Stimulated activated CD8-positive, alpha-beta memory T cell treated with anti-CD3 and anti-CD28 coated beads, Interleukin-4, amount 100 ng/mL, for 1 hour (primary cell): ENCODE measurements at places on chromosomes 4 and X.

- DNase-seq: no peak
Measured at GRCh38 chrX:13803116-13803515, 13.8 kb downstream of the GPM6B start.

GRCh38 chr4:40550948-40551462 lies 78.7 kb downstream of the RBM47 start:
- DNase-seq: no peak

- peak; percentile 6 for DNase-seq
Measured at GRCh38 chr4:47686294-47686872, 151.5 kb downstream of the CORIN start.

- no peak for DNase-seq
Measured at GRCh38 chr4:143403553-143403820, 66.8 kb downstream of the GAB1 start.

DNA sequence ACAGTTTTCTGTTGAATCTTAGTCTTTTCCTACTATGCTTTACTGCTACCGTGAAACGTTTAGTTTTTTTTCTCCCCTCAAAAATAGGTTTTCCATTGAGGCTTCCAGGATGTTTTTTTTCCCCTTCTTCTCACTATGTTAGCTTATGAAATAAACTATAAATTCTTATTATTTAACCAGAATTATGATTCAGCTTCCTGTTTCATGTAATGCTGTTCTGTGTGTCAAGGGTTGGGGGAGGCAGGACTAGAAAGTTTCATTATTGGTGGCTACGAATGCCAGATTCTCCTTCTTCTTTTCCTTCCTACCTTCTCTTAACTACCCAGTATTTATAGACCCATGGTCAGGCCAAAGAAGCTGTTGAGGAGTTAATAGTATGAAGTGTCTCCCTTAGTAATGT lies 11.8 kb downstream of the CLCN5 start:
- DNase-seq: no peak

DNA sequence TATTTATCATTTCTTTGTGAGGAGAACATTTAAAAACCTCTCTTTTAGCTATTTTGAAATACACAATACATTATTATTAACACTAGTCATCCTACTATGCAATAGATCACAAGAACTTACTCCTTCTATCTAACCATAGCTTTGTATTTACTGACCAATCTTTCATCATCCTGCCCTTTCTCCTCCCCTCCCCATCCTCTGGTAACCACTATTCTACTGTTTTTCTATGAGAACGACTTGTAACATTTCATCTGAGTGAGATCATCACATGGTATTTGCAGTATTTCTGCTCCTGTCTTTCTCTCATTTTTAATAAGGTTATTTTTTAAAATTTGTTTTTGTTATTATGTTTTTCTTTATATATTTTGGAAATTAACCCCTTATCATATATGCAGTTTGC lies 331.8 kb downstream of the TEX13C start:
- no peak for DNase-seq

DNA sequence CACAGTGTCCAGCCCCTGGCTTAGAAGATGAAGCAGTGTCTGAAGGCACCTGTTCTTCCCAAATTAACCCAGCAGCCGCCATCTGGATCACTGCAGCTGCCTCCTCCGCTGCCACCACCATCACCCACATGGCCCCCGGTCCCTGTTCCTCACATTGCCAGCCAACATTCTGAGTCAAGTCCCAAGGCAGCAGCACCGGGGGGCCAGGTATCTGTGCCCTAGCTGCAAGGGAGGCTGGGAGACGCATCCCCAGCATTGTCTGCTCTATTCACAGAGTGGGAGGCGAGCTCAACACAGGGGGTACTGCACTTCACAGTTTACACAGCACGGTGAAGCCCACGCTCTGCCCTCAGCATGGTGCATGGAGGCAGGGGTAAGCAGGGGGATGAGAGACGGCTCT lies 42.3 kb upstream of the MAN2B2 start:
- DNase-seq: no peak
